Ovary (tissue), 10 donors: ENCODE measurements at places on chromosomes 4 and X. TPM values are rescaled to one million over a fixed set of nuclear protein-coding genes. Genes with fewer than 3 reads are reported as not detected.

DNA sequence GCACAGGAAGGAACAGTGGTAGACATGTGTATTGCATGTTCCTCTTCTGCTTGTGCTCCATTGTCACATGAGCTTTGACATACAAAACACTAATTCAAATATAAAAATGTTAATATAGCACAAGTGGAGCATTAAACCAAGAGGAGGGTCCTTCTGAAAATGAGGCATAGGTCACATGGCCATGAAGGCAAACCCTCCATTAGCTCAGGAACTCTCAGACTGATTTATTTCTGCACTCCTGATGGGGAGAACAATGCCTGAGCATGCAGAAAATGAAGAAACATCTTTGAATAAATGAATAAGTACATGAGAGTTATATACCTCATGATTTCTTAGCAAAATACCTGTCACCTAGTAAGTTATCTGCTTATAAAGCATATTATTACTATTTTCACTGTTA is 769.2 kb upstream of the EPHA5 start:
- no peak overlapping the region for H3K4me3 ChIP-seq
- DNase-seq: no peak
- H3K36me3 ChIP-seq: no peaks in the 10 kb centered on the region
- H3K27ac ChIP-seq: no peak overlapping the region
- H3K4me1 ChIP-seq: no peaks in the 10 kb centered on the region

Gene TET2
- 11.4 TPM for total RNA-seq

DNA sequence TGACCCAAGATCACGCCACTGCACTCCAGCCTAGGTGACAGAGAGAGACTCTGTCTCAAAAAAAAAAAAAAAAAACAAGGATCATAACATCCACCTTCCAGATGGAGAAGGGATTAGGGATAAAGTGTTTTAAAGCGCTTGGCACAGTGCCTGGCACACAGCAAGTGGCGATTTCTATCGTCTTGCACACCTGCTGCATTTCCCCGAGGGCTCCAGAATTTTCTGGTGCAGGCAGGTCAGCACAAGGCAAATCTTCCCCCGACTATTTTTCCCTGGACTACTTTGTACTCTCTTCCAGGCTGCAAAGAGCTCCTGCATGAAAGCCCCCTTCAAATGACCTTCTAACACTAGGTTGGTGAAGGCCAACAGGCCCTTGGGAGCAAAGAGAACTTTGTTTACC is 57.3 kb downstream of the APBB2 start:
- no peak overlapping the region for H3K27ac ChIP-seq
- peaks cover 9% of the 10 kb centered on the region for H3K4me1 ChIP-seq
- H3K36me3 ChIP-seq: no peaks in the 10 kb centered on the region
- no peaks in the 10 kb centered on the region for H3K27me3 ChIP-seq
- DNase-seq: no peak

Gene TMEM47
- 36.9 TPM for total RNA-seq

- no peaks in the 10 kb centered on the region for H3K4me1 ChIP-seq
- DNase-seq: no peak
- H3K27me3 ChIP-seq: no peaks in the 10 kb centered on the region
- H3K27ac ChIP-seq: no peak overlapping the region
- H3K4me3 ChIP-seq: no peak overlapping the region
- H3K36me3 ChIP-seq: no peaks in the 10 kb centered on the region
Observed at GRCh38 chrX:132428896-132429295, 59.9 kb downstream of the MBNL3 start.

GRCh38 chrX:71107762-71108360 is 1.3 kb upstream of the CXorf65 start:
- no peaks in the 10 kb centered on the region for H3K36me3 ChIP-seq
- no peaks in the 10 kb centered on the region for H3K4me1 ChIP-seq
- no peak for DNase-seq
